ENCODE measurements at places on chromosomes 5 and 9.

DNA sequence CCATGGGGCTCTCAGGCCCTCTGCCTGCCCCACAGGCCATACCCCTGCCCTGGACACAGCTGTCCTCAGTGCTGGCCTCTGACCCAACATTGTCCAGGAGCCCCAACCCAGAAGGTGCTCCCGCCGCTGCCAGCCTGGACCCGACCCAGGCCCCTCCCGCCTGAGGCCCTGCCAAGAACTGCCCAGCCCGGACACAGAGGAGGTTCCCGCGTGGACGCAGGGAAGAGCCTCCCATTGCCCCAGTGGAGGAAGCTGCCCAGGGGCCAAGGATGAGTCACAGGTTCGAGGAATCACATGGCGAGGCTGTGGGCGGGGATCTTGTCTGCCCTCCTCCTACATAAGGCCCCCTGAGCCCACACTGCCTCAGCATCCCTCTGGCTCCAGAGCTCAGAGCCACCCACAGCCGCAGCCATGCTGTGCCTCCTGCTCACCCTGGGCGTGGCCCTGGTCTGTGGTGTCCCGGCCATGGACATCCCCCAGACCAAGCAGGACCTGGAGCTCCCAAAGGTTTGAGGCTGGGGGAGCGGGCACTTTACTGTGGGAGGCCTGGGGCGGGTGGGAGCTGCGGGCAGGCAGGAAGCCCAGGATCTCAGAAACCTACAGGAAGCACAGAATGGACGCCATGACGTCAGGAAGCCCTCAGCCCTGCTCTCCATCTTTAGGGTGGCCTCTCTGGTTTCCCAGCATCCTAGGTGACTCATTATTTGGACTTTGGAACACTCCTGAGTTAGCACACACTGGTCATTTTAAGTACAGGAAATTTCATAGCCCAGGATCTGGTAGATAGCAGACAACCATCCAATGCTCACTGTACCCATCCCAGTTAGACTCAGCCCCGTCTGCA lies at the start of gene PAEP:
Gene PAEP (plus strand): TSS at position 366 of the 844 bp plus-strand sequence.
- DNase-seq, result no peak

GRCh38 chr9:32255026-32255425 lies 129.4 kb upstream of the ACO1 start:
- no peak for DNase-seq

DNA sequence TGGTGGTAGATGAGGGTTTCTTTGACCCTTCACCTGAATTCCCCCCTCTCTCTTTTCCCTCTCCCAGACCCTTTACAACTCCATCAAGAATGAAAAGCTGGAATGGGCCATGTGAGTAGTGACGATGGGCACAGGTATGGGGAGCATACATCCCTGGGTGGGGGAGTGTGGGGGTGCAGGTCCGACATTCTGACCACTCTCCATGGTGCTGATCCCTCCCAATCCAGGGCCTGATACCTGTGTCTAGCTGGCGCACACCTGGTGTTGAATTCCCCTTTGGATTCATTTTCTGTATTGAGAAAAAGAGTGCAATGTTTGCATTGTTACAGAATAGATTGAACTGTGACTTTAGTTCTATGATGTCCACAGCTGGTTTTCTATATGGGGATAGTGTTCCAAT lies 40.0 kb downstream of the PSD2 start:
- no peak for DNase-seq

GRCh38 chr5:34775886-34776285 lies 63.1 kb upstream of the TTC23L start:
- no peak for DNase-seq

DNA sequence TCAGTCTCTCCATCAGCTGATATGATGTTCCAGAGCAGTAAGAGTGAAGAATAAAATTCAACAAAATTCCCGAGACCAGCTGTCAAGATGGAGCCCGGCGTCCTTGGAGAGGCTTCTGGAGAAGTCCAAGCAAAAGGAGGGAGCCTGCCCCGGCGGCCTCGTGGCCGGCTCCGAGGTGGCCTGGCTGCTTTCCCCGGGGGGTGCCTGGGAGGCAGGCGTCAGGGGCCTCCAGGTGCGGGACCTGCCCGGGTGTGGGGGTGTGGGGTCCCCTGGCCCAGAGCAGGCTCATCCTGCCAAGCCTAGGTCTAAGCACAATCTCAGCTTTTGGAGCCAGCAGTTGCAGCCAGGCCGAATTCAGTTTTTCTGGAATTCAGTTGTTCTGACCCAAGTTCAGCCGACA lies 122.6 kb upstream of the IQGAP2 start:
- no peak for DNase-seq

DNA sequence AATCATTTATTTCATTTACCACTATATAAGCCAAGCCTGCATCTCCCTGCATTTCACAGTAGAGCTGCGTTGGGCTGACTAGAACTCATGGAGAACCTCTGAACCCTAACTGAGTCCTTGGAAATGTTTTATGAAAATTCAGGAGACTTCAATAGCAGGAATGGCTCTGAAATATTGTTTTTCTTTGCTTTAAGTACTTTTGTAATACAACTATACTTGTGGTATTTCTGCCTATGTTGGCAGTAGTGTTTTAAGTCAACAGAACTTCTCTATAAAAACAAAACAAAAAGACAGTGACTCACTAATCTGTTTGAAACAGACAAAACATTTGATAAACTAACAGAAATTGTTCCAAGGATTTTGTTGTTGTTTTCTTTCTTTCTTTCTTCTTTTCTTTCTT lies 489.2 kb upstream of the MEF2C start:
- no peak for DNase-seq

GRCh38 chr9:92721548-92721947 lies 43.1 kb downstream of the BICD2 start:
- DNase-seq, result no peak

GRCh38 chr9:93600504-93600903 lies 24.1 kb downstream of the PHF2 start:
- no peak for DNase-seq

GRCh38 chr5:33933723-33934169 lies 2.4 kb upstream of the RXFP3 start:
- no peak for DNase-seq

GRCh38 chr9:110832926-110833325 lies 164.3 kb downstream of the MUSK start:
- DNase-seq, result no peak

DNA sequence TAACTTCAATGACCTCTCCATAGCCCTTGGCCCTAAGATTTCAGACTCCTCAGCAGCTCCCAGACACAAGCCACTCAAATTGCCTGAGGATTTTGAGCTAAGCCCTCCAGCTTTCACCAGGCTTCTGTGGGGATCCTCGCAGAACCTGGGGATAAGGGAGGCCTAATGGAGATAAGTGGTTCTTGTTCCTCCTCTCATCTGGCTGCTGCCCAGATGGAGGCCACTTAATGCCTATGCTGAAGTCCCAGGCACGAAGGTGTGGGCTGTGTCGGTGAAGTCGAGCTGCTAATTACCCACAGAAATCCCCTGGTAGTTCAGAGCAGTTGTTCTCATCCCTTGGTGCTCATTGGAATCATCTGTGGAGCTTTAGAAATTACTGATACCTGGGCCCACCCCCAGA lies 10.3 kb upstream of the FAT2 start:
- DNase-seq, result no peak

- no peak for DNase-seq
Measured at GRCh38 chr5:82348784-82349425, 70.8 kb upstream of the RPS23 start.

DNA sequence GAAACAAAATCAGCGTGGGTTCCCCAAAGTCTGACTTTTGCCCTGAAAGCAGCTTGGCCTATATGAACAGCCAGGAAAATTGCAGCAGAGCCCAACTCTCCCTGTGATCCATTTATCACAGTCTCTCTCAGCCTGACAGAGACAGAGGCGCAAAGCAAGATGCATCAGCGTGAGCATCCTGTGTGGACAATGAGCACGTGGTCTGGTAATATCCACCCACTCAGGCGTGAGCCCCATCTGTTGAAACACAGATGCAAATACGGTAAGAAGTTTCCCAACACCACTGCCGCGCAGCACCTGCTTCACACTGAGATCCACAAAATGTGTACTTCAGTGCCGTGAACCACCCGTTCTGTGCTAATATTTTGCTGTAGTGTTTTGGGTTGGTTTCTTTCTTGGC lies 114.6 kb downstream of the MRPL36 start:
- DNase-seq, result no peak

GRCh38 chr5:144210655-144211054 lies 40.0 kb downstream of the KCTD16 start:
- DNase-seq, result no peak

- no peak for DNase-seq
Measured at GRCh38 chr5:175250426-175250825, 193.6 kb downstream of the DRD1 start.

- no peak for DNase-seq
Measured at GRCh38 chr5:9441610-9442009, 104.3 kb downstream of the SEMA5A start.

DNA sequence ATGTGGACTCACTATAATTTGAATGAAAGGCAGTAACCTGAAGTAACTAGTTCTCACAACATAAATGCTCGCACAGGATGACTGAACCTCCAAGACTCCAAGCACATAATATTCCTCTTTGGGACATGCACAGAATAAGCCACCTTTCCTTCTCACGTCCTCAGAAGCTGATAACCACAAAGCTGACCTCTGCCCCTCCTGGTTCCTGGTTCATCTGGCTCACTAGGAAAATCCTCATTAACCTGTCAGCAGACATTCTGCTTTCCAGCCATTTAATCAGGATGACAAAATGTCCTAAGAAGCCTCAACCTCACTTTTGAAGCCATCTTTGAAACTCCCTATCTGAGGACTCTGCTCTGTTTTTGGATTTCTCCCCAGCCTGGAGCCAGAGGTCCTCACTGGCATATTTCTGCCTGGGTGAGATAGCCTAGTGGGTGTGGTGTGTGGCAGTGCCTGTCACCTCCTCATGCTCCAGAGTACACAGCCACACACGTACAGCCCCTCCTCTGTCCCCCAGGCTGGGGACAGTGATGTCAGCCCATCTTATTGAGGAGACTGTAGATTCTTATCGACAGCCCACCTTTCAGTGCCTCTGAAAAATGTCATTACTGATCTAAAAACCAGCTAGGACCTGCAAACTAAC lies 10.3 kb downstream of the ANKH start:
- no peak for DNase-seq

DNA sequence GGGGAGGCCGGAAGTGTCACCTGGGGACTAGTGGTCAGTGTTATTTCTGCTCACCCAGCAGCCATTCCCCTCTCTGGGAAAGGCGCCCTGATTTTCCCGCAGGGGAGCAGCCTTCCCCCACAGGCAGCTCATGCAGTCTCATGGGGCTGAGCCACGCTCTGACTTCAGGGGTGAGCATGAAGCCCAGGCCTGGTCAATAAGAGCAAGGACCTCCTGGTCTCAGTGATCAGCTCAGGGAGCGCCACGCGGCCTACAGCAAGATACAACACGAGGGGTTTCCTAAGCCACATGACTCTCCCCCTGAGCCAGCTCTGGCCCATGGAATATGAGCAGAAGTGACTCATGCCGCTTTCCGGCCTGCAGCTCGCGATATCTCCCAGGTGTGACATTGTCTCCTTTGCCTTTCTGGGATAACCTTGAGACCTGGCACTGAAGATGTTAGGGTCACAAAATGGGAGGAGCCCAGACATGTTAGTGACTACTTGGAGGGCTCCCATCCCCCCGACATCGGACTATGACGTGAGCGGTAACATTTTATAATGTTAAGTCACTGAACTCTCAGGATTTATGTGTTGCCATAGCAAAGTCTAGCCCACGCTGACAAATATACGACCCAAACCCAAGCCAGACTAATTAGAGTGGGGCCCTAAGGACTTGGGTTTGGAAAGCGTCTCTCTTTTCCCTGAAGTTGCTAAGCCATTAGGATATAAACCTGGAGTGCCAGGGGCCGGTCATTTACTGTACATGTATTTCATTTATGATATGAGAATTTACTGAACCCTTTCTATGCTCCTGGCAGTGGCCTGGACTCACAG lies 46.5 kb upstream of the GFPT2 start:
- no peak for DNase-seq

DNA sequence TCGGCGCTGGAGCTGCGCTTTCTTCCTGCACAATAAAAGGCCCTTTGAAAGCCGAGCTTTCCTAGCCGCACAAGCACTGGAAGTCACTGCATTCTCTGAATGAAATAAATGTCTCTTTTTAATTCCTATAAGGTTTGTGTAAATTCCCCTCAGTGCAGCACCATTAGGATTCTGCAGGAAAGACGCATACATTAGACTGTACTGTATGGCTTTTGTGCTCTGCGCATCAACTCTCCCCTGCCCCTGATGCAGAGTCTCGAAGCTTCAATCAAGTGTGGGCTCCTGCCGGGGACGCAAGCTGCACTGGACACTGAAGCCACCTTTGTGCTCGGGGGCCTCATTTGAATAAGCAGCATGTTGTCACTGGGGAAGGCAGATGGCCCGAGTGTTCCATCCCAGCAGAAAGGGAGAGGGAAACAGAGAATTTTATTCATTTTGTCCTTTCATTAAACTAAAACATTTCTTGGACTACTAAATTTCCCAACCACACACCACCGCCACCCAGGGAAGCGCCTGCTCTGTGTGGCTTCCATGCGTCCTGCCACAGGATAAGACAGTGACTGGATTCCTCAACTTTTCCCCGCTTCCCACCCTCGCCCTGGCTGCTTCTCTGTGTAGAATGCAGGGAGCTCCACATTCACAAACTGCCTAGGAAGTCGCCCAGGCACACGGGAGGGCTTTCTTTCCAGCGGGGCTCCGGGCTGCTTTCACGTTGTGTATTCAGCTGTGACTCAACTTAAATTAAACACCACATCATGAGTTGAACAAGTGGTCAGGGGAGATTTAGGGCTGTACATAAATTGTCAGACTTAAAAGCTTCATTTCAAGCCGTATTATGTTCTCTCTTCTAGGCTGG lies 635.4 kb downstream of the IRX1 start:
- no peak for DNase-seq

GRCh38 chr5:135391869-135392255 lies 7.2 kb downstream of the MACROH2A1 start:
- DNase-seq, result no peak

DNA sequence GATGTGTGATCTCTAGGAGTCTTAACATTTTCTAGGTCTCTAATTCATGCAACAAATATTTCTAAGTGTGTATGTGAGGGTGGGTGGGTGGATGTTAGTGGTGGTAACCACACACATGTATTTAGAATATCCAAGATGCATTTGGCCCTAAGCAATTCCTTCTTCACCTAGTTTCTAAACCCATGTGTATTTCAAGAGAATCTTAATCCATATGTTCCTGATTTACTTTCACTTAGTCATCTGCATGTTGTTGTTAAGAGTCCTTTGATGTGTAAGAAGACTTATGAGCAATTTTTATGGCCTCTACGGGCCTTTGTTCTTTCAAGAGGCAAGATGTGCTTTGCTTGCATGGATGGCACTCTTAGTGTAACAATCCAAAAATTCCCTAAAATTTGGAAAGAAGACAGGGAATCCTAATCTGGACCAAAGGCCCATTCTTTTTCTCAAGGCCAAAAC lies 282.6 kb downstream of the SPATA31D1 start:
- DNase-seq, result no peak

GRCh38 chr9:87382900-87383299 lies 114.8 kb upstream of the DAPK1 start:
- DNase-seq, result no peak

GRCh38 chr5:122902263-122902662 lies 56.9 kb downstream of the SNX24 start:
- DNase-seq, result no peak

- no peak for DNase-seq
Measured at GRCh38 chr5:89707891-89708290, 701.7 kb downstream of the CETN3 start.
